MM.1S (cell line): ENCODE measurements at places on chromosomes 16 and 17.

- no peak for DNase-seq
These were observed 48.6 kb downstream of the PRKCA start for GRCh38 chr17:66351033-66351432.

DNA sequence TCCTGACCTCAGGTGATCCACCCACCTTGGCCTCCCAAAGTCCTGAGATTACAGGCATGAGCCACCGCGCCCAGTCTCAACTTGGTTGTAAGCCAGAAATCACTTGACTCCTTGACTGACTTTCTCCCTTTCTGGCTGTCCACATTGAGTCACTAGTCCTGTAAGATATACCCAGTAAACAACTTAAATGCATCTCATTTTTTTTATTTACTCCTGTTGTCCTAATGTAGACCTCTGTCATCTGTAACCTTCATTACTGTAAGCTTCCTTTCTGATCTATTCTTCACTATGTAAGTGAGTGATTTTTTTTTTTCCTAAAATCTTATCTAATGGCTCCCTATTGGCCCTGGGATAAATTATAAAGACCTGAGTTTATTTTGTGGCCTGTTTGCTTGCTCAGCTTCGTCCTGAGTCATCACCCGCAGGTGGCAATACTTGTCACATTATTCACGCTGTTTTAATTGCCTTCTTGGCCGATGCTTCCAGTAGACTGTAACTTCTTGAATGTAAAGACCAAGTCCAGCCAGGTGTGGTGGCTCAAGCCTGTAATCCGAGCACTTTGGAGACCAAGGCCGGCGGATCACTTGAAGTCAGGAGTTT lies 41.0 kb downstream of the PAFAH1B1 start:
- no peak for DNase-seq

- no peak for DNase-seq
These were observed 111.1 kb downstream of the GAS7 start for GRCh38 chr17:10087355-10087754.

GRCh38 chr17:71432378-71433315 lies 688.2 kb upstream of the SOX9 start:
- DNase-seq, result no peak

GRCh38 chr17:1999557-2000251 lies 25.4 kb downstream of the RTN4RL1 start:
- peak; percentile 79 for DNase-seq

GRCh38 chr17:15412606-15413005 lies 54.8 kb downstream of the CDRT4 start:
- no peak for DNase-seq

DNA sequence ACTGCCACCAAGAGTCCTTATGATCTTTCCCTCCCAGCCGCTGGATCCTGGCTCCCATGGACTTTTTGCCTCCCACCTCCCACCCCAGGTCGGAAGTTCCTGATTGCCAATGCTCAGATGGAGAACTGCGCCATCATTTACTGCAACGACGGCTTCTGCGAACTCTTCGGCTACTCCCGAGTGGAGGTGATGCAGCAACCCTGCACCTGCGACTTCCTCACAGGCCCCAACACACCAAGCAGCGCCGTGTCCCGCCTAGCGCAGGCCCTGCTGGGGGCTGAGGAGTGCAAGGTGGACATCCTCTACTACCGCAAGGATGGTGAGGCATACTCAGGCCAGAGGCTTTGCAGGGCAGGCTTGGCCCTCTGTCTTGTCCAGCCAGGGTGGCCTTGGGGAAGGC lies 893 bp downstream of the KCNH6 start:
- no peak for DNase-seq

DNA sequence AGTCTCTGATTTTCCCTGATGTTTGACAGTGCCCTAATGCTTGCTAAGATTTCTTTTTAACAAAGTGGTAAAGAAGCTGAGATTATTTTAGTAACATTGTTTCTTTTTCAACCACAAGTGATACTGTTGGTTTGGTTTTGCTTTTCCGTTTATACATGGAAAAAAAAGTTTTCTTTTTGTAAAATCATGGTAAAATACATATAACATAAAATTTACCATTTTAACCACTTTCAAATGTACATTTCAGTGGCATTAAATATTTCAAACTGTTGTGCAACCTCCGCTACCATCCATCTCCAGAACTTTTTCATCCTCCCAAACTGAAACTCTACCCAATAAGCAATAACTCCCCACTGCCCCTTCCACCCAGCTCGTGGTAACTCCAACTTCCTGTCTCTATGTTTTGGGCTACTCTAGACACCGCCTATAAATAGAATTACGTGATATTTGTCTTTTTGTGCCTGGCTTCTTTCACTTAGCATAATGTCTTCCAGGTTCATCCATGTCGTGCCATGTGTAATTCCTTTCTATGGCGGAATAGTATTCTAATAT lies 4.6 kb downstream of the CIITA start:
- DNase-seq, result peak; percentile 66

GRCh38 chr16:30951193-30951592 lies 2.3 kb downstream of the ORAI3 start:
- no peak for DNase-seq

DNA sequence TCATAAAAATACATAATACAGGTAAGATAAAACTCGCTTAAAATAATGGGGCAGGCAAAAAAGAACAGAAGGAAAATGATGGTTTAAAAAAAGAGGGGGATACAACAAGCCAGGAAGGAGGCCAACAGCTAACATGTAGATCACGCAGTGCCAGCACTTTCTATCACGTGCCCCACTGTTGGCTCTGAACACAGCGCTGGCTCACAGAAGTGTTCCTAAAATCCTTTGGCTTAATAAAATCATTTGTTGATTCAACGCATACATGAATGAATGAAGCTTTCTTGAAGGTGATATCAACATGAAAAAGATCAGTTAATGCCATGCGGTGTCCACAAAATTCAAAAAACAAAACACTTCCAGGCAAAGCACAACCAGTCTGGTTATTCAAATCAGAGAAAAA lies 8.5 kb downstream of the ITGAE start:
- DNase-seq, result no peak

DNA sequence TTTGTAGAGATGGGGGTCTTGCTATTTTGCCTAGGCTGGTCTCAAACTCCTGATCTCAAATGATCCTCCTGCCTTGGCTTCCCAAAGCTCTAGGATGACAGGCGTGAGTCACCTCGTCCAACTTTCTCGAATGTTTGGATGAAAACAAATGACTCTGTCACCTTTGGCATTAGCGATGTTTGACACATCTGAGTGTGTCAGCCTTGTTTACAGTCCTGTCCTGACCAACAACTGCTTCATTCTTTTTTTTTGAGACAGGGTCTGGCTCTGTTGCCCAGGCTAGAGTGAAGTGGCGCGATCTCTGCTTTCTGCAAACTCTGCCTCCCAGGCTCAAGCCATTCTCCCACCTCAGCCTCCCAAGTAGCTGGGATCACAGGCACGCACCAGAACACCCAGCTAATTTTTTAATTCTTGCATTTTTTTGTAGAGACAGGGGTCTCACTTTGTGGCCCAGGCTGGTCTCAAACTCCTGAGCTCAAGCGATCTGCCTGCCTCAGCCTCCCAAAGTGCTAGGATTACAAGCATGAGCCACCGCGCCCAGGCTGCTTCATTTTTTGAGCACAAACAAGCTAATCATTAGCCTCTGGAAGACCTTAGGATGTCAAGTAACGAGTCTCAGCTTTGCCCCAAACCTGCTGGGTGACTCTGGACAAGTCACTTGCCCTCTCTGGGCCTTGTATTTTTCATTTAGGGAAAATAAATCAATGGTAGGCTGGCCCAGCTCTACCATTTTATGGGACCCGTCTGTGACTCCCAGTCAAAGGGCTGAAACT lies 7.4 kb downstream of the MYH11 start:
- DNase-seq, result no peak

DNA sequence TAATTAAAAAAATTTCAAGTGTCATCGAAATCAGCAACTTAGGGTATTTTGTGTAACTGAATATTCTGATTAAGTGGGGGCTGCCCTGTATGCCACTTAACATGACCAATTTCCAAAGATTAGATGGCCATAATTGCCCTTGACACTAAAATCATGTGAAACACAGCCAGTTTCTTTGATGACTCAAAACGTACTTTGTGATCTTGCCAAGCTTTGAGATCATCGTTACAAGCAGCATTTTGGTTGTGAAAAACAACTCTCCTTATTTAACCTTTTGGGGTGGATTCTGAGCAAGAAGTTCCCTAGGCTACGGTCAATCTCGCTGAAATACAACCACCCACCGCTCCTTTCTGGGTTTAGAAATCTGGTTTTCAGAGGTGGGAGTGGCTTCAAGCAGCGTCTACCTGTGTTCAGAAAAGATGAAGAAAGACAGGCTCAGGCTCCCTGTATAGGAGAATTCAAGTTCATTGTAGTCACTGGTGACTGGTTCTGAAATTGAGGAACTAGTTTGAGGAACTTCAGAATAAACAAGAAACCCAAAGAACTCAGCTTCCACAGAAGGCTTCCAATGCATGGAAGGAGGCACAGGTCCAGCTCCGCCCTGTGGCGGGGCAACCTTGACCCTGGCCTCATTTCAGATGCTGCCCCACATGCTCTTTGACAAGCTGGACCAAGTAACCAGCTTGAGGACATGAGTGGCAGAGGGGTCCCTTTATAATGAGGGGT lies 9.4 kb downstream of the MAP3K14 start:
- no peak for DNase-seq

- DNase-seq, result no peak
These were observed 18.5 kb upstream of the ZFHX3 start for GRCh38 chr16:73066331-73066926.
